ENCODE measurements at places on chromosomes 1 and 21.

DNA sequence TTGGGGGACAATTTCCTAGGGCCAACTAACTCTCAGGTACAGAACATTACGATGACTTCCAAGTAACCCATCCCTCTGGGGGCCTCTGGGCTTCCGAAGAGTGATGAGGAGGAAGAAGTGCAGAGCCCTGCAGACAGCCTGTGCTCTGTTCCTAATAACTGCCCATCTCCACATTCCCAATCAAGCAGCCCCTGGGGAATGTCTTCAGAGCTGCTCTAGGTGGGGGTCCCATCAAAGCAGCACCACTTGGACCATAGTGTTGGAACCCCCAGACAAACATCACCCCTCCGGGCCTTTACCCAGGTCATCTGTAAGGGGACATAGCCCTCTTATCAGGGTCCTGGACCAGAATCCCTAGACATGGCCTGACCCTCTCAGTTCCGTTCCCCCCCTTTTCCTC, 357.3 kb downstream of the NPHP4 start:
- DNase-seq: no peak

GRCh38 chr1:65425697-65426096, 5.2 kb downstream of the LEPR start:
- peak; percentile 86 for DNase-seq

DNA sequence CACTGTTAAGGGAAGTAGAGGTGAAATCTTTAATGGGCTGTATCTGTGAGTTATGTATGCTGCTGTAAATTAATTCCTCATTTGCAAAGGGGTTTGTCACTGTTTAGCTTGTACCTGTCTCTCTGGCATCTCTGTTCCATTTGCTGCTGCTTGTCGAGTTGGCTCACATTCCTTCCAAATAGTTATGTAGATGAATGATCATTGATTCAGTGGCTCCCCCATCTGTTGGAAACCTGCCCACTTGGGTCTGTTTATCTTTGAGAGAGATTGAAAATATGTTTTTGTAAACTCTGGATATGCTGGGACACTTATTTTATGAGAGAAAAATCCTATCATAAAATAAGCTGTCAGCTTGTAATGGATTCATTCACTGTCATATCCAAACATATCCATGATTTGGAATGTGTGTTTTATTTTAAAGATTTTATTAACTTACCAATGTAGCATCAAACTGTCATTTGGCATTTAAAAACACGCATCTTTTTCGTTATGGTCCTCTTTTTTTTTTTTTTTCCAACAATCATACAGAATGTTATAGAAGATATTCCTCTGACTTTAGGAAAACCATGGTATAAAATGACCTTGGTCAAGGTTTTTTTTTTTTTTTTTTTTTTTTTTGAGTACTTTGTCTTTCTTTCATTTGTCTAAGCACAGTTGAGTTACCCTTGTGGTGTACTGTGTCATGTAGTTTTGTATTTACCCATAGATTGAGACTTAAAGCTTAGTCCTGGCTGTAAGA, 3.5 kb downstream of the RYR2 start:
- DNase-seq: no peak

DNA sequence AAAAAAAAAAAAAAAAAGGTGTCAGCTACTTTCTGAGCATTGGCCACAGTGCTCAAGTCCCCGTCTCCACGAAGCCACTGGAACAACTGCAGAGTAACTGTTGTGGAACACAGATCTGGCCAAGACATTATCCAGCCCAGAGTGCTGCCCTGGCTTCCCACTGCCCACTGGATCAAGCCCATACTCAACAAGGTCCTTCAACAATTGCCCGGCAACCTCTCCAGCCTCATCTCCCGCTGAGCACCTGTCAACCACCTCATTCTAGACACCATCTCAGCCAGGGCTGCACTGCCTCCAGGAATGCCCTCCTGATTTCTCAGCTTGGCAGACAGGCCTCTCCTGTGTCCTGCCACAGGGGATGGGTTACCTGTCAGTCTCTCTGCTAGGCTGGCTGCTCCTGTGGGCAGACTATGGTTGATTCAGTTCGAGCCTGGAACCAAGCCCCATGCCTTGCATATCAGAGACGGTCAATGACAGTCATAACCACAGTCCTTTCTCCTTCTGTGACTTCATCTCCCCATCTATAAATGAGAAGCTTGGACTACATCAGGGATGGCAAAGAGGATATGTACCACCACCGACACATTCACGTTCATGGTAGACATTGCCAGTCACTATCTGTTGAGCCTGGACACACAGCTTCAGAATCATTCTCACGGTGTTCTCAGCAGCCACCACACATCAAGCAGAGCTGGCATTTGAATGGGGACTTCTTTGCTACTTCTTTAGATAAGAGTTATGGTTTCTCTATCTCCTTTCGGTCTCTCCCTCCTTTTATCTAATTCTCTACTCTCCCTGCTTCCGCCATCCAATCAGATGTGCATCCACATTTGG, 76.9 kb downstream of the MRPL37 start:
- DNase-seq: no peak

DNA sequence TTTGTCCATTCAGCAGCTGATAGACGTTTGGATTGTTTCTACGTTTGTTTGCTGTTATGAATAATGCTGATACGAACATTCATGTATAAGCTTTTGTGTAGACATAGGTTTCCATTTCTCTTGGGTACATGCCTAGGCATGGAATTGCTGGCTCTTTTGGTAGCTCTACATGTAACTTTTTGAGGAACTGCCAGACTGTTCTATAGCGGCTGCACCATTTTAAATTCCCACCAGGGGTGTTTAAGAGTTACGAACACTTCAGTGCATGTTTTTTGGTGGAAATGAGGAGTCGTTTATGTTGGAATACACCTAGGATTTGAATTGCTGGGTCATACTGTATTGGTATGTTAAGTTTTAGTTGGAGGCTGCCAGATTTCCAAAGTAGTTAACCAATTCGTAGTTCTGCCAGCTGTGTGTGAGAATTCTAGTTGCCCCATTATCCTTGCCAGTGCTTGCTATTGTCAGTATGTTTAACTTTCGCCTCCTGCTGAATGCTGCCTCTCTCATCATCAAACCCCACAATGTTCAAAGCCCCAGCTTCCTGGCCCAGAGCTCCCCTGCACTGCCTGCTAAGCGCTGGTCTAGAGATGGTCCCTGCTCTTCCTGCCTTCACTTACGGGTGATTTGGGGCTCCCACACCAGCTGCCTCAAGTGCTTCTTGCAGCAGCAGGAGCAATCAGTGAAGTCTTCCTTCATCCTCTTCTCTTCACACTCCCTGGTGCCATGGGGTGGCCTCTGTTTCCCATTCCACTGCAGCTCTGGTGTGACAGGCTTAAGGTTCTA, 81.0 kb downstream of the MAN1C1 start:
- no peak for DNase-seq

DNA sequence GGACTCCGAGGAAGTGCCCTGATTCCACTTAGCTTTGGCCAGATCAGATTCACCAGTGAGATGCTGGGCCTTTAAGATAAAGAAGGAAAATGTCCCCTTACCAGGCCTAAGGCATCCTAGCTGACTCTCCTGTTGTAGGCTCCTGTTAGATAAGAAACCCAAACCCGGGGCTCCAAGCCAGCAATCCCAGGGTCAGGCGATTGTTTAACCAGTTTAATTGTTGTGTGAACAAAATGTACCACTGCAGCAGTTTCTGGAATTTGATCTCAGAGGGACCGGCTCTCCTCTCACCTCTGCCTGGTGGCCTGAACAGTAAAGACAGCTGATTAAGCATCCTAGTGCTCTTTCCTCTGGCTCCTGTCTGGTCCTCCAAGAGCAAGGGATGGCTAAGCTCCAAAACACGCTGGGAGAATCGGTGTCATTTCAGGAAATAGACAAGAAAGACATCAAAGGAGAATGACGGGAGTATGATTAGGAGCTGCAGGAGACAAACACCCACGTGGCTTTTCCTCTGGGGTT, 9.3 kb upstream of the KLHDC8A start:
- DNase-seq: no peak

GRCh38 chr1:160107512-160107911, 8.0 kb upstream of the ATP1A2 start:
- DNase-seq: no peak

GRCh38 chr21:29818383-29818921, 121.3 kb downstream of the GRIK1 start:
- DNase-seq: no peak

DNA sequence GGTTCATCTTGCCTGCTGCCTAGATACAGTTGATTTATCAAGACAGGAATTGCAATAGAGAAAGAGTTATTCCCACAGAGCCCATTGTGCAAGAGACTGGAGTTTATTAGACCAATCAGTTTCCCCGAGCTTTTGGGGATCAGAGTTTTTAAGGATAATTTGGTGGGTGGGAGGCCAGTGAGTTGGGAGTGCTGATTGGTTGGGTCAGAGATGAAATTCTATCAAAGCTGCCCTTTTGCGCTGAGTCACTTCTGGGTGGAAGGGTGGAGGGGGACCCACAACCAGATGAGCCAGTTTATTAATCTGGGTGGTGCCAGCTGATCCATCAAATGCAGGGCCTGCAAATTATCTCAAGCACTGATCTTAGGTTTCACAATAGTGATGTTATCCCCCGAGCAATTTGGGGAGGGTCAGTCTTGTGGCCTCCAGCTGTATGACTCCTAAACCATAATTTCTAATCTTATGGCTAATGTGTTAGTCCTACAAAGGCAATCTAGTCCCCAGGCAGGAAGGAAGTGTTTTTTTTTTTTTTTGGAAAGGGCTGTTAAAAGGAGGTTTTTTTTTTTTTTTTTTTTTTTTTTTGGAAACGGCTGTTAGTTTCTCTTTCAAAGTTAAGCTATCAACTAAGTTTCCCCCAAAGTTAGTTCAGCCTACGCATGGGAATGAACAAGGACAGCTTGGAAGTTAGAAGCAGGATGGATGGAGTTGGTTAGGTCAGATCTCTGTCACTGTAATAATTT, 7.4 kb downstream of the SLC16A4 start:
- DNase-seq: peak; percentile 14

- no peak for DNase-seq
Measured at GRCh38 chr1:212230329-212230728, 54.9 kb upstream of the PPP2R5A start.

- no peak for DNase-seq
Measured at GRCh38 chr1:32925403-32926162, 24.4 kb upstream of the TMEM54 start.

DNA sequence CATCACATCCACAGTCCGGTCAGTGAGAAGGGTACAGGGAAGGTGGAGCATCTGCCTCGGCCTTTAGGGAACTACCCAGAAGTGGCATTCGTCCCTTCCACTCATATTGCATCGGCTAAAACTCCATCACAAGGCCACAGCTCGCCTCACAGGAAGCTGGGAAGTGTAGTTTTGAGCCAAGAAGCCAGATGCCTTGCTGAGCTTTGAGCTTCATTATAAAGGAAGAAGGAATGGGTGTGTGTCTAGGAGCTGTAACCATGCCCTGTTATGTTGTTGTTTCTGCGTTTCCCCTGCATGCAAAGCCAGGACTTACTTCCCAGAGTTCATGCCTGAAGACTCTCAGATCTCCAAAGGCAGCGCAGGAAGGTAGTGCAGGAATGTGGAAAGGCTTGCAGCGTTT, 61.1 kb downstream of the OPTC start:
- DNase-seq: no peak

GRCh38 chr1:35864813-35865212, 18.2 kb upstream of the AGO1 start:
- DNase-seq: no peak

GRCh38 chr1:226444901-226445300, 37.0 kb upstream of the PARP1 start:
- no peak for DNase-seq

GRCh38 chr1:220915117-220915440, 35.8 kb downstream of the HLX start:
- DNase-seq: no peak

DNA sequence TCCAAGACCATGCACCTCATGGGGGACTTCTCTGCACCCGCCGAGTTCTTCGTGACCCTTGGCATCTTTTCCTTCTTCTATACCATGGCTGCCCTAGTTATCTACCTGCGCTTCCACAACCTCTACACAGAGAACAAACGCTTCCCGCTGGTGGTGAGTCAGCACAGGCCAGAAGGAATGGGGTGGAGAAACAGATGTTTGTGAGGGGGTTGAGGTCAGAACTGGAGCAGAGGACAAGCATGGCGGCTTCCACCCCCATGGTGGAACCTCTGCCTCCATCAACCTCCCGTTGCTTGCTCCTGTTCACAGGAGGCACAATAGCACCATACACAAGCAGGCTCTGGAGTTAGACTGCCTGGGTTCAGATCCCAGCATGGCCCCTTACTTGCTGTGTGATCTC, 6.9 kb upstream of the ATXN7L2 start:
- no peak for DNase-seq

- no peak for DNase-seq
Measured at GRCh38 chr21:15679630-15680029, 50.2 kb upstream of the USP25 start.

GRCh38 chr1:42368096-42368795, 12.3 kb upstream of the RIMKLA start:
- peak; percentile 37 for DNase-seq

GRCh38 chr1:27521861-27522431, 32.0 kb upstream of the WASF2 start:
- DNase-seq: no peak

DNA sequence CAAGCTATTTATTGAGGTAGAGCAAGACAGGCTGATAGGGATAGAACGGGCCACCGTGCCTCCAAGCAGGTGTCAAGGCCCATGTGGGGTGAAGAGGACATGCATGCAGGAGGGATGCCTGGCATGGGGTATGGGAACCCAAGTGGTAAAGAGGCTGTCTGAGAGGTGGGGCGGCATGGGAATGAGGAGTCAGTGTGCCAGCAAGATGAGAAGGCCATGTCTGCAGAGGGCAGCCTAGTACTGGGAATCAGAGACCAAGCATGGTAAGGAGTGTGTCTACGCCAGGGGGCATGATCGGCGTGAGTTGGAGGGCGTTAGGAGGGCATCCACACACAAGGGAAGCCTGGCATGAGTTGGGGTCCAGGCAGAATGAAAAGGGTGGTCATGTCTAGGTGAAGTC, 303.7 kb upstream of the PLD5 start:
- DNase-seq: no peak

- no peak for DNase-seq
Measured at GRCh38 chr21:42679319-42680057, 26.1 kb downstream of the PDE9A start.

GRCh38 chr1:204530932-204531331, 14.7 kb downstream of the MDM4 start:
- DNase-seq: no peak

Data from Caki2 (cell line).